ENCODE measurements at places on chromosomes 11 and 22.

- DNase-seq: peak; percentile 69
Measured at GRCh38 chr22:42397332-42398249, 34.6 kb downstream of the NFAM1 start.

DNA sequence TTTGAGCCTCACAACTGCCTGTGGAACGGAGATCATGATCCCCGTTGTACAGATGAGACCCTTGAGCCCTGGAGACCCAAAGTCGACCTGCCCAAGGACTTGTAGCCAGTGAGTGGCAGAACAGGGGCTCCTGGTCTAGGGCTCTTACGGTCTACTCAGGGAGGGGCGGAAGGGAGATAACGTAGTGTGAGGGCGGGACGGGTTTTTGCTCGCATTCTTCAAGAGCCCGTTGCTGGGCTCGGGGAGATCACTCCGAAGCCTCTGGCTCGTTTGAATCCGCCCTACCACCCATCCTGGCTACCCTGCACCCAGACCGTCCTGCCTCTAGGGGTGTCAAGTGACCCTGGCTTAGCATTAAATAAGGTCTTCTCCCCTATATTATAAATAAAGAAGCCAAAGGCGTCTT lies 639 bp downstream of the CRY2 start:
- peak; percentile 64 for DNase-seq

DNA sequence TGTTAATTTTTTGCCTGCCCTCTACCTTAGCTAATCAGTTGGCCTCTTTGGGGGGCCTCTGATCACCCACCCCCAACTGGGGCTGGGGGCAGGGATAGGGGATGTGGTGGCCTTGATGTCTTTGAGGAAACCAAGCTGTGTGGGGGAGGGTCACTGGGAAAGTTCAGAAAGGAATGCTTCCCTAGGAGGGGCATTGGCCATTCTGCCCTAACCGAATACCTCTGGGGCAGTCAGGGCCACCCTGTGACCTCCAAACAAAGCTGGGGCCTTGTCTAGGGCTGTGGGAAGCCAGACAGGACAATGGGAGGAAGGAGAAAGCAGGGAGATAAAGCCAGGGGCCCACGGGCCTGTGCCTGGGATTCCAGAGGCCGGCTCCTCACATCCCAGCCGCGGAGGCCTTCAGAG lies 97.5 kb downstream of the TSPAN18 start:
- DNase-seq: no peak

DNA sequence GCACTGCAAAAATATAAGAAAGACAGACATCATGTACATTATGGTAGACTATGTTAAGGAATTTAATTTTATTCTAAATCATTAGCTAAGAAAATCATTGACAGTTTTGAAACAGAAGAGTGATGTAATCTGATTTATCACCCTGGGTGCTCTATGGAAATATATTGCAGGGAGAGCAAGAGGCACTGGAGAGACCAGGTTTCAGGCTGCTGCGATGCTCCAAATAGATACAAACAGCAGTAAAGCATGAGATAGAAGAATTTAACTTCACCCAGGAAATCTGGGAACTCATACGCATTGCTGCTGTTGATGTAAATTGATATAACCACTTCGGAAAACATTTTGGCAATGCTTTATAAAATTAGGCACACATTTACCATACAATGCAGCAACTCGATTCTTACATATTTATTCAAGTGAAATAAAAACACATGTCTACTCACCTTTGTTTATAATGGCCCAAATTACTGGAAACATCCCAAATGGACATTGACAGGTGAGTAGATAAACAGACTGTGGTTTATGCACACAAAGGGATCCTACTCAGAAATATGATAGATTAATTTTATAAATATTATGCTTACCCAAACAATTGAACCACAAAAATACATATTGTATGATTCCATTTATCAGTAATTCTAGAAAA lies 535.1 kb upstream of the CHORDC1 start:
- DNase-seq: no peak
